Transverse colon (tissue), 4 donors: ENCODE measurements at places on chromosomes 2 and 18. TPM values are rescaled to one million over a fixed set of nuclear protein-coding genes. Genes with fewer than 3 reads are reported as not detected.
A peak's percentile ranks its signal among the peaks of the same experiment; 100 is the strongest.

- no peaks in the 10 kb centered on the region for H3K4me1 ChIP-seq
- H3K4me3 ChIP-seq: no peak overlapping the region
- no peaks in the 10 kb centered on the region for H3K36me3 ChIP-seq
- no peak overlapping the region for H3K27ac ChIP-seq
- H3K27me3 ChIP-seq: no peaks in the 10 kb centered on the region
These were observed 52.8 kb upstream of the ITGA6 start for GRCh38 chr2:172374318-172375240.

DNA sequence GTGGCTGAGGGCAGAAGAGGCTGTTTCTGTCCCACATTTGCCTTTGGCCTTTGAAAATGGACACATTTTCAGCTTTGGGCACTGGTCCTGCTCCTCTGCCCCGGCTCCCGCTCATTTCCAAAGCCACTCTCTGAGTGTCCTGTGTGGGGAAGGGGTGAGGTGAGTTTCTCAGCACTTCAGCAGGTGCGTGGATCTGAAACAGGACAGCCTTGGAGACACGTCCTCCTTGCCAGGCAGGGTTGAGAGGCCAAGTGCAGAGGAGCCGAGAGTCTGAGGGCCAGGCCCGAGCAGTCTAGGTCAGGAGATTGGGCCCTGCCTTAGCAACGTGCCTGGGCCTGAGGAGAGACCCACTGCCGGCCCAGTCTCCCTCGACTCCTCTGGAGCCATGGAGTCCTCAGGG lies 21.9 kb upstream of the ALPI start:
- no peaks in the 10 kb centered on the region for H3K36me3 ChIP-seq
- DNase-seq: no peak
- no peaks in the 10 kb centered on the region for H3K4me1 ChIP-seq
- H3K27me3 ChIP-seq: peaks cover 4% of the 10 kb centered on the region
- H3K27ac ChIP-seq: no peak overlapping the region
- no peak overlapping the region for H3K4me3 ChIP-seq

- H3K36me3 ChIP-seq: no peaks in the 10 kb centered on the region
- H3K27ac ChIP-seq: no peak overlapping the region
- H3K27me3 ChIP-seq: no peaks in the 10 kb centered on the region
- H3K4me3 ChIP-seq: no peak overlapping the region
- H3K4me1 ChIP-seq: no peaks in the 10 kb centered on the region
- DNase-seq: no peak
These were observed 114.8 kb upstream of the LRATD1 start for GRCh38 chr2:14517731-14518130.

- H3K4me1 ChIP-seq: peaks cover 15% of the 10 kb centered on the region
- peak overlapping the region; percentile 23 for H3K27ac ChIP-seq
- DNase-seq: no peak
These were observed 89.3 kb downstream of the LIMS1 start for GRCh38 chr2:108623616-108624015.

MYL1 gene
- total RNA-seq: 0.64 TPM

DNA sequence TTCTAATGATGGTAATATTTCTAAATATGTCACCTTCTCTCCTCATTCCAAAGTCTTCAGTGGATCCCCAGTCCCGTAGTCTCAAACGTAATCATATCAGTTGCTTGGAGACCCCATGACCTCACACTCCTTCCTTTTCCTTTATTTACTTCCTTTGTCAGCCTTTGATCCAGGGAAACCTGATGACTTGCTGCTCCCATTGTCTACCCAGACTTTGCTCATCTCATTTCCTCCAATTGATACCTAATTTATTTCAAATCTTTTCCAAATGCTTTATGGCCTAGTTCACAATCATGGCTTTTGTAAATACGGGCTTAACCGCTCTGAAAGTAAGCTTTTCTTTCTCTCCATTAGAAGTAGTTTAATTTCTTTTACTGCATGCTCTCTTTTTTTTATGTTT lies 402.4 kb upstream of the CYRIA start:
- H3K4me3 ChIP-seq: no peak overlapping the region
- no peaks in the 10 kb centered on the region for H3K27me3 ChIP-seq
- no peaks in the 10 kb centered on the region for H3K4me1 ChIP-seq

MTCL1 gene
- 12.3 TPM for total RNA-seq
